Activated CD4-positive, alpha-beta T cell treated with anti-CD3 and anti-CD28 coated beads, Interleukin-2, amount 50 U/mL, for 24 hours (primary cell): ENCODE measurements at places on chromosomes 7 and 10.

GRCh38 chr10:23630885-23631284 is 192.0 kb downstream of the OTUD1 start:
- DNase-seq: no peak

- DNase-seq: no peak
These were observed 44.2 kb downstream of the ZCCHC24 start for GRCh38 chr10:79401015-79401921.

DNA sequence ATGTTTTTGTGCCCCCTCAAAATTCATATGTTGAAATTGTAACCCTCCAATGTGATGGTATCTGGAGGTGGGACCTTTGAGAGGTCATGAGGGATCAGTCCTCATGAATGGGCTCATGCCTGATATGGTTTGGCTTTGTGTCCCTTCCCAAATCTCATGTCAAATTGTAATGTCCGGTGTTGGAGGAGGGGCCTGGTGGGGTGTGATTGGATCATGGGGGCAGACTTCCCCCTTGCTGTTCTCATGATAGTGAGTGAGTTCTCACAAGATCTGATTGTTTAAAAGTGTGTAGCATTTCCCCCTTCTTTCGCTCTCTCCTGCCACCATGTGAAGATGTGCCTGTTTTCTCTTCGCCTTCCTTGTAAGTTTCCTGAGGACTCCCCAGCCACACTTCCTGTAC is 53.4 kb downstream of the TLL2 start:
- no peak for DNase-seq

GRCh38 chr10:14574291-14574690 is 200.4 kb downstream of the FAM107B start:
- DNase-seq: no peak

GRCh38 chr10:7942859-7943258 is 111.6 kb upstream of the GATA3 start:
- DNase-seq: no peak

- DNase-seq: peak; percentile 54
These were observed 103.6 kb downstream of the SMURF1 start for GRCh38 chr7:99040104-99040958.

DNA sequence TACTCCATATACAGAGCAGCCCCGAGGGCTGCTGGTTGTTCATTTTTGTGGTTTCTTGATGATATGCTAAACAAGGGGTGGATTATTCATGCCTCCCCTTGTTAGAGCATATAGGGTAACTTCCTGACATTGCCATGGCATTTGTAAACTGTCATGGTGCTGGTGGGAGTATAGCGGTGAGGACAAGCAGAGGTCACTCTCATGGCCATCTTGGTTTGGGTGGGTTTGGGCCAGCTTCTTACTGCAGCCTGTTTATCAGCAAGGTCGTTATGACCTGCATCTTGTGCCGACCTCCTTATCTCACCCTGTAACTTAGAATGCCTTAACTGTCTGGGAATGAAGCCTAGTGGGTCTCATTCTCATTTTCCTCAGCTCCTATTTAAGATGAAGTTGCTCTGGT is 31.3 kb downstream of the GNAT3 start:
- no peak for DNase-seq

- DNase-seq: no peak
These were observed 48.8 kb downstream of the ADCYAP1R1 start for GRCh38 chr7:31100871-31101270.

GRCh38 chr10:72261784-72262404 is 11.8 kb upstream of the DDIT4 start:
- DNase-seq: no peak

GRCh38 chr7:14837216-14837615 is 65.3 kb downstream of the DGKB start:
- no peak for DNase-seq

DNA sequence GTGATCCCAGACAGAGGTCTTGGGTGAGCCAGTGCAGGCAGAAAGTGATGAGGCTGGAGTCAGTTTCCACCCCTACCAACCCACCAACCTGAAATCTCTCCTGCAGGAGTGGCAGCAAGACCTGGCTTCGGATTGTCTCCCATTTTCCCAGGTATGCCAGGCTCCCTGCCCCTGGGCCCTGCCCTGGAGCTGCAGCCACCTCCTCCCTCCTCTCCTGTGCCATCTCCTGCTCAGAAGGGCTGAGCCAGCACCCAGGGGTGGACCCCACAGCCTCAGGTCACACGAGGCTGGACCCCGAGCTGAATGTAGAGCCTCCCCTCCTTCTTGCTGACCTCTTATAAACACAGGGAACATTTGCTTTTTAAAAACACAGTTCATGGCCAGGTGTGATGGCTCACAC is 17.0 kb upstream of the LIMK1 start:
- no peak for DNase-seq

- no peak for DNase-seq
These were observed 3.6 kb downstream of the TMEM254 start for GRCh38 chr10:80081801-80082750.

DNA sequence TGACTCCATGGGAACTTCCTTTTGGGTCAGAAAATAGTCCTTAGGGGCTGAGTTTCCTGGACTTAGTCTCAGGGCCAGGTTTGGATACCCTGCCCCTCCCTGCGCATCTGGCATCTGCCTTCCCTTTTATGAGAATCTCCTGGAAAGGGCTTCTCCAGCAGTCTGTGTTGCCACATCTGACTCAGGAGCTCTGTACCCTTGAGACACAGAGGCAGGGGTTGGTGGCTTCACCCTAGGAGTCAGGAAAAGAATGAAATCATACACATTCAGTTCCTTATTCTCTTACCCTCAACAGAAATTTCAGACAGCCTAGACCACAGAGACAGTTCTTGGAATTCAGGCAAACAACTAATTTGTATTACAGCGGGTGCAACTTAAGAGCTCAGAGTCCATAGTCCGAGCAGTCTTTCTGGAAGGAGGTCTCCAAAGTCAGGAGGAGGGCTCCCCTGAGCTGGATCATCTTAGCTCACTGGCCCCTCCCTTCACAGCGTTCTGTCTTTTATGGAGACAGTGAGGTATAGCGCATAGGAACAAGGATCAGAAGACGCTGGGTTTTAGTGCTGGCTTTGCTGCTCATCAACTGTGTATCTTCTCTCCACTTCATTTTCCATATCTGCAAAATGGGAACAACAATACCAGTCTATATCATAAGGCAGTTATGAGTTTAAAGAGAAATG is 3.0 kb upstream of the PLAU start:
- DNase-seq: no peak

GRCh38 chr10:104033966-104034365 is 51.7 kb downstream of the COL17A1 start:
- no peak for DNase-seq

- no peak for DNase-seq
These were observed 4.9 kb upstream of the INSIG1 start for GRCh38 chr7:155292680-155293226.

DNA sequence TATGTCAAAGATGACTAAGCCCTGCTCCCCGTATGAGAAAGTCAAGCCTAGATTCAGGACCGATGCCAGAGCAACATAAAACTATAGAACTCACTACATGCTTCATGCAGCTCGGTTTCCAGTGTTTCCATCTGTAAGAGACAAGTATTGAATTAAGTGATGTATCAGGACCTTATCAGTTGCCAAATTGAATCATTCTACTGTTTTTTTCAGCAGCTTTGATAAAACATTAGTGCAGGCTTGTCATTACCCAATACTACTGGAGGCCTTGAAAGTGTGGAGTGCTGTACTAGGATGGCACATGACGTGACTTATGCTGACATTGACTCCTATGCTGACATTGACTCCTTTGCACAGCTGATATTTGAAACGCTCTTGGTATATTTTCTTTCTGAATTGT is 10.8 kb upstream of the NRP1 start:
- no peak for DNase-seq

- DNase-seq: no peak
These were observed 61.5 kb upstream of the FERD3L start for GRCh38 chr7:19206721-19207120.

DNA sequence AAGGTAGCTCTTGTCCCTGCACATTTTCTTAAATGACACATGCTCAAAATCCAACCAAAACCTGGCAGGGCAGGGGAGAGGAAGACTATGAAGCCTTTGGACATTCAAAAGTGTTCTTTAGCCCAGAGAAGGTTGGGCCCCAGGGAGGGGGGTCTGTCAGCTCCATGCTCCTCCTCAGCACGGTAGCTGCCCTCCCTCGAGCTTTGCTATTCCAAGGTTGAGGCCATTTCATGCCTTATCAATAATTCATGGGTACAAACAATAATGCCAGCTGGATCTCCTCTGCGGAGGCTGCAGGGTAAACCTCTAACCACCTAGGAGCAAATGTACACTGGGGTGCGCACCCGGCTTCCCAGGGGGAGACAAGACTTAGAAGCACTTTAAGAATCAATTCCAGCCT is 61.5 kb downstream of the SLIT1 start:
- no peak for DNase-seq

DNA sequence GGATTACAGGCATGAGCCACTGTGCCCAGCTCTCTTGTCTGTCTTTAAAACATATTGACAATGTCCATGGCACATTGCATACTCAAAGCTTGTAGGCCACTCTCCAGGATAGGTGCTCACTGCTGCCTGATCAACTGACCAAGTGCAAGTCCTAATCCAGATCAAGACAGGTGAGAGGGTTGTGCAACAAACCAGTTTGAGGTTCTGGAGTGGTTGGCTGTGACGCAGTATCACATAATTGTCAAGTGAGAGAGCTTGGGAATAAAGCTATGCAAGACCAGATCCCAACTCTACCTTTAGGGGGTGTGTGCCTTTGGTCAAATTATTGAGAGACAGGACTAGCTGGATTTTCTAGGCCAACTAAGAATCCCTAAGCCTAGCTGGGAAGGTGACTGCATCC is 43.0 kb upstream of the OPN4 start:
- no peak for DNase-seq

GRCh38 chr10:52258799-52259425 is 55.2 kb upstream of the DKK1 start:
- no peak for DNase-seq

- DNase-seq: no peak
These were observed 210.9 kb upstream of the C7orf33 start for GRCh38 chr7:148379677-148380076.

GRCh38 chr7:156496865-156497264 is 143.7 kb upstream of the RNF32 start:
- no peak for DNase-seq

DNA sequence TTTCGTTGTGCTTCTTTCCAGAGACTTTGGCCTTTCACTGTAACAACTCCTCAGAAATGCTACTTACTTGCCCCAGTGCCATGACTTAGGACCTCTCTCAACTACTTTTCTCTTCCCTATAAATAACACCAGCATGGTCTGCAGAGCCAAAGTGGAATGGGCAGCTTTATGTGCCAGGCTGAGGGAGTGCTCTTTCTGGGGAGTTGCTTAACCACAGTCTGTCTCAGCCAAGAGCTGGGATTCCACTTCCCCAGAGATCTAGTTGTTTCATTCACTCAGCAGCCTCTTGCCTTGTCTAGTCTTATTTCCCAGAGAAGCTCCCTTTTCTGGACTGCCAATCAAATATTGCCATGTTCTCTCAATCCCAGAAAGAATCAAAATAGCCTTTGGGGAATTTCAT is 912.2 kb downstream of the GRID1 start:
- no peak for DNase-seq

DNA sequence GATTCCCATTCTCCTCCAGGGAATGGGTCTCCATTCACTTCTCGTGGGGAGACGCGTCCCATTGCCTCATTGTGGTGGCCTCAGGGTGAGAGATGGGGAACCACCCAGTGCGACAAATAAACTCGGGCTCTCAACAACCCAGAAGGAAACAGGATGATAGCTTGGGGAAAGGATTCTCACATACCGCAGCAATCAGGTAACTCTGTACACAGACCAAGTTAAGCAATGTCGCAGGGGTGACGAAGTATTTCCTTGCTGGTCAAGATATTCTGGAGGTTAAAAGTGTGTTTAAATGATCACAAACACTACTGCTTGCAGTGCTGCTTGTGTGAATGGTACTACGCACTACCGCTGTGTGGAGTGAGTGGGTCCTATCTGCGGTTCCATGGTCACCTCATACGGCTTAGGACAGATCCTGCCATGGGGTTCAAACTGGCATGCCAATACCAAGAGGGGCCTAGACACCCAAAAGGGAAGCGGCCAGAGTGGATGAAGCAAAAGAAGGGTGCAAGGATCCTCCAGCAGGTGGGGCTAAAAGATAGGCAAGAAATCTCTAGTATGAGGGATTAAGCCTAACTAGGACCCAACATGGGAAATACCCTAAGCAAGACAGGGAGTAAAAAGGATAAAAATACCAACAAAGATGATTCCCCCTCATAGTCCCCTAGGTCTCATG is 143.8 kb upstream of the TMEM106B start:
- peak; percentile 57 for DNase-seq

DNA sequence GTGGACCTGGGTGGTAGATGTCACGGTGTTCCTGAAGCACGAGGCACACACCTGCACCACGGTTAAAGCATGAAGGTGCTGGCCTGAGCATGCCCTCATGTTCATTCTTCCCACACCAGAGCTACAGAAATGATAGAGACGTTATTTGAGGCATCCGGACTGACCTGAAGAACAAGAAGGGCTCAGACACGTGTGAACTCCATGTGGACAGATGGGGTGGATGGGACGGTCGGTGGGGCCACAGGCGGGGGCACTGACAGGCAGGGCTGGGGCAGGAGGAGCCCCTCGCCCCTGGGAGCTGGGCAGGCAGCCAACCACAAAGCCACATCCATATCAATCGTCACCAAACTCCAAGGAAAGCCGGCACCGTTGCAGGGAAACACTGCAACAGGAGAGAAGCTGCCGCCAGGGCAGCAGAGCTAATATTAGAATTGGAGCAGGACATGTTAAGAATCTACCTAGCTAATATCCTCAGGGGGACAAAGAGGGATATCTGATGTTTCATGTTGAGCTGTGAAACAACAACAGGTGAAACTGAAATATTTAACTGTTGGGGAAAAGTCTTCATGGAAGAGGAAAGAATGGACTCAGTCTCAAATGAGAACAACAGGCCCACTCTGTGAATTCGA is 37.8 kb upstream of the DIP2C start:
- no peak for DNase-seq

DNA sequence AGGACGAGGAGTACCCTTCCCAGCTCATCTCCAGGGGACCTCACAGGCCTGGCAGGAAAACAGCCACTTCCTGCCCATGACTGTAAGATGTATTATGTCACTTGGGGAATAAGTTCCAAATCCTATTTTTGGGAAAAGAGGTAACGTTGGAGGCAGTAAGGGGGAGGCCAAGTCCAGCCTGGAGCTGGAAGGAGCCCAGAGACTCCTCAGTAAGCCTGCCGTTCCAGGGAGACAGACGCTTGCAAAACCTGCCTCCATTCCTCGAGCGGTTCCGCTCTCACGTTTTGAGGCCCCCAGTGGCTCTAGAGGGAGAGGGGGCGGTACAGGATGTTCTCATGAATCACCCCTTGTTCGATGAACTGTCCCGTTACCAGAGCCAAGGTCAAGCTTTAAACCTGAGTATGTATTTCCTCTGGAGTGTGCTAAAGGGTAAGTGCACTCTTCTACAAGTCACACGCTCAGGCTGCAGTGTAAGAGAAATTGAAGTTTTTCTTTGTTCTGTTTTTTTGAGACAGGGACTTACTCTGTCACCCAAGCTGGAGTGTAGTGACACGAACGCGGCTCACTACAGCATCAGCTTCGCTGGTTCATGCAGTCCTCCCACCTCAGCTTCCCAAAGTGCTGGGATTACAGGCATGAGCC is 45.5 kb upstream of the CYTH3 start:
- DNase-seq: no peak

- no peak for DNase-seq
These were observed 10.2 kb downstream of the APBB1IP start for GRCh38 chr10:26448292-26448691.

GRCh38 chr7:80833289-80834268 is 85.3 kb downstream of the SEMA3C start:
- no peak for DNase-seq

GRCh38 chr10:47423476-47423875 is 39.4 kb upstream of the ZNF488 start:
- DNase-seq: no peak
